Stimulated activated CD8-positive, alpha-beta memory T cell treated with anti-CD3 and anti-CD28 coated beads, Interleukin-4, amount 100 ng/mL, for 1 hour (primary cell): ENCODE measurements at places on chromosomes 7 and 10.

GRCh38 chr7:149524394-149524793 lies 26.8 kb upstream of the ZNF746 start:
- DNase-seq, result no peak

- no peak for DNase-seq
Observed at GRCh38 chr7:22223807-22224206, 133.1 kb downstream of the RAPGEF5 start.

- DNase-seq, result no peak
Observed at GRCh38 chr7:82851121-82851520, 311.6 kb downstream of the PCLO start.

DNA sequence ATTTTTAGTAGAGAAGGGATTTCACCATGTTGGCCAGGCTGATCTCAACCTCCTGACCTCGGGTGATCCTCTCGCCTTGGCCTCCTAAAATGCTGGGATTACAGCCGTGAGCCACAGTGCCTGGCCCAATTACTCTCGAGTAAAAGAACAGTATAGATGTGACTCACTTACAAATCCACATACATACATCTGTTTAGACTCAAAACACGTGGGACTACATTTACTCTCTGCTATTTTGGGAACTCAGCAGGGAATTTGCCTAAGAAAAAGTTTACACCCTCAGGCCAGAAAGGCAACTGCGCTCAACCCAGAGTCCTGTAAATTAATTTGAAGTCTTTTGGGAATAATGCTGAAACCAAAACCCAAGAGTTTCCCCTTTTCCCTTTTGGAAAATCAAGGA lies 289.7 kb downstream of the KLF6 start:
- DNase-seq, result no peak

- DNase-seq, result no peak
Observed at GRCh38 chr7:148127374-148127773, 463.2 kb upstream of the C7orf33 start.

- no peak for DNase-seq
Observed at GRCh38 chr10:5833814-5834213, 20.6 kb upstream of the GDI2 start.

GRCh38 chr7:127655720-127656119 lies 3.7 kb downstream of the SND1 start:
- DNase-seq, result no peak

DNA sequence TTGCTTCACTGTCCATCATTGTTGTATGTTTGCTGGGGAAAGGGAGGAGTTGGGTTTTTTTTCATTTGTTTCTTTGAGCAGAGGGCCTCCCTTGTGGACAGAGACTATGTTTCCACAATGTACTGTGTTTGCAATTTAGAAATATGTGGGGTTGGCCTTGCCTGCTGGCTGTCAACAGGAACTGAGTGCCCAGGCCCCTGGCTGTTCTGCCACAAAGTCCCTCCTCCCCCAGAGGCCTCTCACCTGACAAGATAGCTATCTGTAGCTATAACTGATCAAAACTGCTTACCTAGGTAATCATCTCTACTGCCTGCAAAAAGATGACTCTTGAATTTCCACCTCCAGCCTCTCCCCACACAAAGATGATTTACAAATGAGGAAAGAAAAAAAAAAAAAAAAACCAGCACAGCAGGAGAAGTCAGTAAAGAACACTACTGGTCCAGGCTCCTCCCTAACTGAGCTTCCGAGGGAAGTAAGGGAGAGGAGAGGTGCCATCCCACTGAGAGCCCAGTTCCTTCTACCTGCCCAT lies 121.8 kb downstream of the SGMS1 start:
- DNase-seq, result no peak

GRCh38 chr7:129799350-129799955 lies 153.3 kb downstream of the UBE2H start:
- DNase-seq, result no peak

DNA sequence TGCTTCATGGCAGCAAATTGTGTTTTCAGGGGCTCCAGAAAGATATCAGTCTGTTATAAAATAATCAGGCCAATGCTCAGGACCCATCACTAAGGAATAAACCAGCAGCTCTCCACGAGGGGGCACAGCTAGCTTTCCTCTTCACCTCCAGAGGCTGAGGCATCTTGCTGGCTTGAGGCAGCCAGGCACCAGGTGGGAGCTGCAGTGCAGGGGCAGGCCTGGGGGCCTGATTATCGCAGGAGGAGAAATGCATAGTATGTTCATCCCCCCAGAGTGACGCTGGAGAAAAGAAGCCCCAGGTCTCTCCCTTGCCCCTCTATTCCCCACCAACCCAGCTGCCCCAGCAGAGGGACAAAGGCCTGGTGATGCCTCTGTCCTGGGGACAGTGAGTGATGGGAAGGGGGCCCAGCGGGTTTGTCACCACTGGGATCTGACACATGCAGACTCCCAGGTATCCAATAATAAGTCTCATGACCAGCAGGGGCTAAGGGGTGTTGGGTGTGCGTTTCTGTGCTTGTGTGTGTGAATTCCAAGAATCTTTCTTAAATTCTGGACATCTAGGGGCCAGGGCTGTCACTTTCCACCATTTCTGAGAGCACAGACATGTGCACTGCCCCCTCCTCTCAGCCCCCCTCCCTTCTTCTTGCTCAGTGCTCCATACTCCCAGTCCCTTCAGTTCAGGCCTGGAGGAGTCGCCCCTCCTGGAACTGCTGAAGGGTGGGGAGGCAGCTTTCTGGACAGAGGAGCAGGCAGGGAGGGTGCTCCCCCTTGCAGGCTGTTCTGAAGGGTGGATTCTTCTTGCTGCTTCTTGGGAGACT lies 128.1 kb upstream of the FAM20C start:
- DNase-seq, result no peak

GRCh38 chr10:110022716-110023504 lies 15.1 kb downstream of the ADD3 start:
- DNase-seq, result no peak

- no peak for DNase-seq
Observed at GRCh38 chr10:11685787-11686218, 56.4 kb upstream of the ECHDC3 start.

DNA sequence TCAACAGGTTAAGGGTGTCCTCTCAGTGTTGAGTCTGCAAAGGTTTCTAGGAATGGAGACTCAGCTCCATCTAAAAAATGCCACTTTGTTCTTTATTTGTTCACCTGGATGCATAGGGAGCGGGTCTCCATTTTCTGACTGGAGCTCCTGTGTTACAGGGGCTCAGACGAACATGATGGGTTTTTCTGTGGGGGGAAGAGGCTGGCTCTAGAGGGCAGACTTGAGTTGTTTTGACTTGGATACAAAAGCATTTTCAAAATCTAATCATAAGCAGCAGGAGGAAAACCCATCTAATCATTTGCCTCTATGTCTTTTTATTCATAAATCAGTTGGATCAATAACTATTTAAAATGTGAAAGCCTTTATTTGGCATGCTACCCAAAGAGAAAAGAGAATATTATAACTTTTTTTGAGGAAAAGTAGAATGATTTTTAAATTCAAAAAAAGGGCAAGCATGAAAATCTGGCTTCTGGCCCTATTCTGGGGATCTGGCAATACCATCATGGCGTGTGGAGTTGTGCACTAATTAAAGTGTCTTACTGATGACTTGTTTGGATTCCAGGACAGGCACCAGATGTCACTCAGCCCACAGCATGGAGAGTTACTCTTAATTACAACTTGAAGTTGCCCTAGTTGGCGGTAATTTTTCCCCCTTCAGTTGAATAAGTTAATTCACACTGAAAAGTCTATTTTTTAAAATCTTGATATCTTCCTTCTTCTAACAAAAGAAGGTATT lies 594.9 kb downstream of the REEP3 start:
- no peak for DNase-seq

DNA sequence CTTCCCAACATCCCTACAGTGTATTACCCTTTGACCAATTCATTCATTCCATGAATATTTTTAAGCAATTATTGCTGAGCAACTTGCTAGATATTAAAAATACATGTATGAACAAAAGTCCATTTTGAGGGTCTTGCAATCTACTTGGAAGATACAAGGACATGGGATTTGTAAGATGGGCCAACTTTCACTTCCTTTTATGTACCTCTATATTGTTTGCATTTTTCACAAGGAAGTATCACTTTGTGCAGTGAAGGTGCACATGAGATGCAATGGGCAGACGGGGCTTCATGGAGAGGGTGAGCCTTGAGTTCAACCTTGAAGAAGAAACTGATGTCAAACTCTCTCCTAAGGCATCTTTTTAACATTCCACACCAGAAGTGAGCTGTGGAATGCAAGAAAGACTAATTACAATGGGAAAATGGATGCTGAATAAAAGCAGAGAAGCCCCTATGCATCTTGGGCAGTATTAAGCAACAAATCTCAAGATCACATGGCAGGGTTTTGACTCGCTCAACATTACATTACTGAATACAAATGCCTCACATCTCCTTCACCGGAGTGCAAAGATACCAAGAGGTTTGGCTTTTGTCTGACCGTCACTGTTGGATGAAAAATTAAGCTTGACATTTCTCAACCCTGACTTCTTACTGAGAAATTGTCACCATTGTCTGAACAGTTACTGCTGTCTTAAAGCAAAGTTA lies 341.5 kb downstream of the ELMO1 start:
- DNase-seq, result no peak

GRCh38 chr7:155009570-155010157 lies 6.7 kb upstream of the PAXIP1 start:
- no peak for DNase-seq

DNA sequence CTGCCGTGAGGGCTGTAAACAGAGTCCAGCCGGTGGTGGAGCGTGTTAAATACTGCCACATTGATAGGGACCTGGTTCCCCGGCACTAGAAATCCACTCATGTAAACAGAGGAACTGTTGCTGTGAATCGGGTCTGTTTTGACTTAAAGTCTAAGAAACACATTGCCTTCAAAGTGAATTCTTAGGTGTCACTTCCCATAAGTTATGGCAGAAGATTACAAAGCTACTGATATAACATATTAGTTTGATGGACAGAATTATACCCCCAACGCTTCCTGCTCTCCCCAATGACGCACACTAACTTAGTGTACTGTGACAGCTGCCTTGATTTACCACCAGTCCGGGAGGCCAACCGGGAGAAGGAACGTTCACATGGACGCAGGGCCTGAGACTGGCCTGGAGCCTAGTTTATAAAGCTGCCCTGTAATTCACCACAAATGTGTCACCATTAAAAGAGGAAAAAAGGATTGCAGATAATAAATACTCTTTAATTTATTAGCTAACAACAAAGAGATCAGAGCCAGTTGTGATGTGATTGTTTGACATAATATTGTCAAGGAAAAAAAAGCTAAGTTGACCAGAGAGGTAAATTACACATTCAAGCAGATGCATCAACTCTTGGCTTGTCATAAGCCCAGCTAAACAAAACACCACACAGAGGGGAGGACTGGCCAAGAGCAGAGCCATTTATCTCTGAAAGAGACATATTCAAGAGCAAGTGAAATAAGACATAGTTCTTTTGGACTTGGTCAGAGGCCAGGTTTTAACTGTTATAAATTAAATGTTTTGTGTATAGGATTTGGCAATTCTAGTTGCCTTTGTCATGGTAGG lies 820.6 kb downstream of the LRMDA start:
- no peak for DNase-seq

GRCh38 chr7:94761451-94761850 lies 105.5 kb upstream of the SGCE start:
- DNase-seq, result no peak

GRCh38 chr10:77007834-77008233 lies 629.8 kb downstream of the KCNMA1 start:
- DNase-seq, result no peak

DNA sequence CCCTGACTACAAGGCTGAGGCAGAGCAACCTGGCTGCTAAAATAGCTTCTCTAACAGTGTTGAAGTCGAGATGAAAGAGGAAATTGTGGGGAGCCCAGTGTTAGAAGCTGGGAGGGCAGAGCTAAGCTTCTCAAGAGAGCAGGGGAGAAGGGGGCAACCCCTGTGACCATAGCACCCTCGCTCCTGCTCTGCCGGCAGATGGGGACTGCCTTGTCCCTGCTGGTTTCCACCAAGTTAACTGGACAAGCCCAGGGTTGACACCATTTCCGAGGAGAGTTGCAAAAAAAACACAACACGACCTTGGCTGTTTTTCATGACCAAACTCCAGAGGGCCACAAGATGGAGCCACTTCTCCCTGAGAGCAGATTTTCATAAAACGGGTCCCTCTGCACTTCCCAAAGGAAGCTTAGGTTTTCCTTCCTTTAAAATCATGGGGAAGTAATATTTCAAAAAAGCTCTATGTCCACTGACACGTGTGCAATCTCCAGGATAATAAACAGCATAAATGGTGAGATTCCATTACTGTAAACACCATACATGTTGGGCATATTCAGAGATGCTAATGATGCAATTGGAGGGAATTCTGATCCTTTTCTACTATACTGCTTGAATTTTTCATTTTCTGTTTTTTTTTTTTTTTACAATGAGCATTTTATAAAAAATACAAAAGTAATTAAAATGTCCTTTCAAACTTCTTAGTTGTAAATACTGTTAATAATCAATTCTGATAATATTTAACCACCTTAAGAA lies 140.4 kb downstream of the PIP4K2A start:
- no peak for DNase-seq

GRCh38 chr10:72133517-72133916 lies 45.2 kb upstream of the SPOCK2 start:
- DNase-seq, result no peak
